ENCODE measurements at places on chromosomes 4 and X.

DNA sequence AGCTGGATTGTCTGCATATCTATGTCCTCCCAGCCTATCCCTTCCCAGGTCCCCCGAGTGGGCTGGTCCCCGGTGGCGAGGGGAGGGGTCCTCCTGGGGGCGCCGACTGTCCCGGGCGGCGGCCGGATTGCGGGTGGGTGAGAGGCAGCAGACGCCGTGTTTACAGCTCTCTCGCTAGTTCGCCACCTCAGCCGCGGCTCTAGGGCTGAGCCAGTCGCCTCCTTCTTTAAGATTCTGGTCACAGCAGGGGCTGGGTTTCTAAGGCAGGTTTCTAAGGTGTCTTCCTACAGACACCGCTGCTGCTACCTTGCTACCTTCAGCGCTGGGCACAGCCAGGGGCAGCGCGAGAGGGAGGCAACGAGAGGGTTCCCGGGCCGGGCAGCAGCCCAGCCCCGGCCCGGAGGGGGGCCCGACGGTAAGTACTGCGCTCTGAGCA, 57.2 kb downstream of the FRMPD3 start:
- no peak for DNase-seq

- no peak for DNase-seq
Observed at GRCh38 chr4:43360296-43360695, 467.8 kb downstream of the GRXCR1 start.

- DNase-seq: peak; percentile 83
Observed at GRCh38 chrX:107710617-107711391, 64.8 kb downstream of the TSC22D3 start.

DNA sequence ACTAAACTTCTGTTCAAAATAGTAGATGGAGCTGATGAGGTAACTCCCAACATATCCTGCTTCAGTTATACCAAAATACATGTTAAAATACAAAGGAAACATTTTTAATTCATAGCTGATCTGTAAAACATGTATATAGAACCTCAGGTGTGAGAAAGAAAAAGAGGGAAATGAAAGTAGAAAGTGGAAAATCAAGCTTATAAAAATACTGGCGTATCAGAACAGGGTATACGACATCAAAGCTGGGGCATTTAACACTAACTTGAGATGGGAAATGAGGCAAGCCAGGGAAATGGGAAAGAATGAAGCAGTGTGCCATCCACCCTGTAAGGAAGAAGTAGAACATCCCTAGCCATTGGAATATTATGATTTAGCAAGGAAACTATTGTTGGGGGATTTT, 767.5 kb downstream of the DMD start:
- no peak for DNase-seq
